Bronchial epithelial cell (primary cell): ENCODE measurements at places on chromosomes 6 and 20. TPM values are rescaled to one million over a fixed set of nuclear protein-coding genes. Genes with fewer than 3 reads are reported as not detected.

Gene MARCKS
- 54.0 and 74.5 TPM in 2 replicates for total RNA-seq

Gene COL11A2
- under 0.01 TPM in 2 replicates for total RNA-seq

Gene RCAN2
- under 0.01 TPM in 1 of 2 replicates, not detected in the other for total RNA-seq

Gene OR12D3
- not detected in 2 replicates for total RNA-seq

Gene TCF19
- total RNA-seq: 1.1 and 3.1 TPM in 2 replicates

Gene SLCO4A1
- 1.6 and 4.7 TPM in 2 replicates for total RNA-seq

Gene ZNF165
- 2.6 and 4.7 TPM in 2 replicates for total RNA-seq

Gene RMND1
- 25.0 and 51.6 TPM in 2 replicates for total RNA-seq

Gene FOXQ1
- 3.1 and 3.4 TPM in 2 replicates for total RNA-seq

Gene XKR7
- not detected in 2 replicates for total RNA-seq

Gene GPR6
- total RNA-seq: not detected in 2 replicates

Gene PRPH2
- under 0.01 TPM in 1 of 2 replicates, not detected in the other for total RNA-seq

Gene ATF6B
- 8.7 and 11.1 TPM in 2 replicates for total RNA-seq

Gene CLPSL2
- not detected in 2 replicates for total RNA-seq

Gene RIMS1
- total RNA-seq: under 0.01 and 0.26 TPM in 2 replicates

Gene TSHZ2
- 1.6 and 1.8 TPM in 2 replicates for total RNA-seq

Gene CSTF1
- total RNA-seq: 21.9 and 22.4 TPM in 2 replicates

Gene AARS2
- 9.5 and 12.4 TPM in 2 replicates for total RNA-seq

Gene PTCRA
- total RNA-seq: not detected in 2 replicates

Gene MUCL3
- total RNA-seq: under 0.01 TPM in 1 of 2 replicates, not detected in the other

Gene OXT
- not detected in 2 replicates for total RNA-seq

Gene MEP1A
- total RNA-seq: not detected in 2 replicates

Gene TCF21
- 0.26 TPM in 1 of 2 replicates, not detected in the other for total RNA-seq

Gene HMGN4
- total RNA-seq: 59.5 and 94.0 TPM in 2 replicates

Gene DEFB124
- total RNA-seq: not detected in 2 replicates

Gene MYBL2
- total RNA-seq: under 0.01 and 1.0 TPM in 2 replicates

Gene SLC32A1
- total RNA-seq: under 0.01 TPM in 1 of 2 replicates, not detected in the other

Gene NOX3
- total RNA-seq: not detected in 2 replicates

Gene FAM83D
- 2.6 and 5.1 TPM in 2 replicates for total RNA-seq

Gene NT5E
- 31.4 and 71.1 TPM in 2 replicates for total RNA-seq

Gene ZNF311
- 3.8 and 3.9 TPM in 2 replicates for total RNA-seq

Gene SIRPB2
- total RNA-seq: under 0.01 and 0.26 TPM in 2 replicates

Gene SLC16A10
- under 0.01 and 0.26 TPM in 2 replicates for total RNA-seq

Gene PM20D2
- total RNA-seq: 6.1 and 7.1 TPM in 2 replicates

Gene LY6G6D
- total RNA-seq: not detected in 2 replicates

Gene PTK6
- total RNA-seq: 59.5 and 107 TPM in 2 replicates

Gene LMBRD1
- total RNA-seq: 13.3 and 17.6 TPM in 2 replicates
